ENCODE measurements at places on chromosomes 16 and 17. TPM values are rescaled to one million over a fixed set of nuclear protein-coding genes. Genes with fewer than 3 reads are reported as not detected.

Gene EVPL
- 77.8 TPM for total RNA-seq

Gene MYH2
- not detected for total RNA-seq

Gene ZP2
- not detected for total RNA-seq

Gene KRT17
- total RNA-seq, result 80.8 TPM

Gene MCRIP1
- 53.8 TPM for total RNA-seq

Gene VEZF1
- total RNA-seq, result 29.9 TPM

Gene TNP2
- not detected for total RNA-seq

Gene KRT9
- 0.73 TPM for total RNA-seq

DNA sequence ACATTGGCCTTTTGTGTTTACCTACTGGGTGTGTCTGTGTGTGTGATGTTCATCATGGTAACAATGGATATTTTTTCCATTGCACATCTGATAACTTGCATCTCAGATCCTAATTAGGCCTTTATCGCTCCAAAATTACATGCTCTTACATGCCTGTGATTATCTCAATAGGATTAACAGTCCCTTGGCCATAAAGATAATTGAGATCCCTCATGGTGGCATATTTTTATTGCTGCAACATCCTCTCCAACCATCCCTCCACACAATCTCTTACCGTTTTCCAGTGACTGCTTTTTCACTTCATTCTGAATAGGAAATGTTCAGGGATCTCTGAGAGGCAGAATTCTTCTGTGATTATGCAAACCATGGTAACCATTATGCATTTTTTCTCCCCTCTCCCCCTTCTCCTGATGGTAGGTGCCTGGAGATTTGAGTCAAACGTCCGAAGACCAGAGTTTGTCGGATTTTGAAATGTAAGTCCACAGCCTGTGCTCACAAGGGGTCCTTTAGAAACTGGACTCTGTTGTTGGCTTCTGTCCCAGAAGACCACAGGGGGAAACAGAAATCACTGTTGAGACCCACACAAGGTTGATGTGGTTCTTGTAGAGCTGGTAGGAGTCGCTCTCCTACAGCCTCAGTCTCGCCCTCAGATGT, 405.5 kb downstream of the CPPED1 start:
- no peak for DNase-seq

- peak; percentile 59 for DNase-seq
Measured at GRCh38 chr17:43759836-43760235, 1.2 kb upstream of the SOST start.

GRCh38 chr17:75950421-75950820, 9.6 kb upstream of the FBF1 start:
- DNase-seq, result no peak

GRCh38 chr16:81174644-81175324, 63.7 kb upstream of the BCO1 start:
- peak; percentile 71 for DNase-seq

GRCh38 chr17:59652119-59652518, 32.4 kb downstream of the CLTC start:
- no peak for DNase-seq

GRCh38 chr17:76027159-76027839, at the start of gene EVPL:
Gene EVPL (minus strand): TSS chr17:76027306. CDS start chr17:76027198, 108 bp downstream.
- DNase-seq, result peak; percentile 98

GRCh38 chr17:73224237-73224636, 31.4 kb downstream of the COG1 start:
- DNase-seq, result no peak

DNA sequence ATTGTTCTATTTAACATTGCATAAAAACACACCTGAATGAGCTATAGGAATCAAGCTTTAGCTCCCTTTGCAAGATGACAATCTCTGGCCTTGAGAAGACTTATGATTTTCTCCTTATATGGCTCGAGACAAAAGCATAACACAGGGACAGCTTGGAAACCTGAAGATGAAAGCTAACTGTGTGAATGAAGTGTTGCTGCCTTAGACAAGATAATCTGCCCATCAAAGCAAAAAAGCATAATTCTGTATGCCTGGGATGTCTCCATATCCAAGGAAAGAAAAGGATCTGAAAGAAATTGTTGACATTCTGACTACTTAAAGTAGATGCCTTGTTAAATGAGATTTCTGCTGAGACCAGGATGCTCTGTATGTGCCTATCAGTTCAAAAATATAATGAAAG, 526.7 kb upstream of the TOM1L1 start:
- no peak for DNase-seq

DNA sequence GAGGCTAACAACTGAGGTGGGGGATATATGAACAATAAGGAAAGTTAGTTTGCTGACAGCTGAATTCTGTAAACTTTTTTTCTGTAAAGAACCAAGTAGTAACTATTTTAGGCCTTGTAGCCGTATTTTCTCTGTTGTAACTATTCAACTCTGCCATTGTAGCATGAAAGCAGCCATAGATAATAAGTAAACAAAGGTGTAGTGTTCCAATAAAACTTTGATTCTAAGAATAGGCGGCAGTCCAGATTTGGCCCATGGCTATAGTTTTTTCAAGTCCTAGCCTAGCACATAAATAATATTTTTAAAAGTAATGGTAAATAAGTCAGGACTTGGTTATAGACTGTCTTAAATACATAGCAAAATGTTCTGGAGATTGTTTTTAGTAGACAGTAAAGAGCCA, 142.0 kb downstream of the STXBP4 start:
- no peak for DNase-seq

GRCh38 chr16:68287276-68288251, 23.2 kb downstream of the SLC7A6OS start:
- DNase-seq, result peak; percentile 63

- DNase-seq, result no peak
Measured at GRCh38 chr16:67713647-67714273, 5.4 kb downstream of the GFOD2 start.
